Effector CD4-positive, alpha-beta T cell (primary cell): ENCODE measurements at places on chromosomes 2 and 18.

GRCh38 chr2:178428396-178428806 lies 22.6 kb downstream of the PRKRA start:
- DNase-seq: no peak

DNA sequence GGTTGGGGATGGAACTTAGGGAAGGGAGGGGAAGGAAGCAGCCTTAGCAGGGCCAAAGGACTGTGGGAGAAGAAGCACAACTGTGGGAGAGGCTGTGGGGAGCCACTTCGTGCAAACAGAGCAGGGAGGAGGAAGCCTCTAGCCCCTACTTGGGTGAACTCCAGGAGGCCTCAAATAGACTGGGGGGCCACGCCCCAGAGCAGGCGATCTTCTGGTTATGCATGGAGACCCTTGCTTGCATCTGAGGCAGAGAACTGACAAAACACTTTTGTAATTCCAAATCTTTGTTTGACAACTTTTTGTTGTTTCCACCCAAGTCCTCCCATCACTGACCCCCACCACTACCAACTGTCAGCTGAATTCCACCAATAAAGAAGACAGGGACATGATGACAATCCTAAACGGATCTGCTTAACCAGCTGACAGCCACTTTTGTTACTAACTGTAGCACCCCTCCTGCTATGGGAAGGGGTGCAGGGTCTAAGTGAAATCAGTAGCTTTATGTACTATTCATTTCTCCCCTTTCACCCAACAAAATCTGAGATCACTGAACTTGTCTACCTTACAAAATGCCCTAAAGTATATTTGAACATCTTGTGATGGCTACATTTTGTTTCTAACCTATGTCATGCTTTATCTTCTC lies 80.5 kb upstream of the CPO start:
- DNase-seq: no peak

GRCh38 chr2:26989156-26989555 lies 18.7 kb downstream of the MAPRE3 start:
- DNase-seq: no peak

GRCh38 chr18:23528580-23529472 lies 25.5 kb downstream of the RMC1 start:
- no peak for DNase-seq

GRCh38 chr2:10169053-10169578 lies 46.6 kb downstream of the RRM2 start:
- DNase-seq: no peak

- no peak for DNase-seq
Observed at GRCh38 chr2:77746780-77747179, 224.6 kb upstream of the LRRTM4 start.
